ENCODE measurements at places on chromosomes 1 and 21.

- no peak for DNase-seq
These were observed 15.2 kb upstream of the KDM4A start for GRCh38 chr1:43634721-43635120.

DNA sequence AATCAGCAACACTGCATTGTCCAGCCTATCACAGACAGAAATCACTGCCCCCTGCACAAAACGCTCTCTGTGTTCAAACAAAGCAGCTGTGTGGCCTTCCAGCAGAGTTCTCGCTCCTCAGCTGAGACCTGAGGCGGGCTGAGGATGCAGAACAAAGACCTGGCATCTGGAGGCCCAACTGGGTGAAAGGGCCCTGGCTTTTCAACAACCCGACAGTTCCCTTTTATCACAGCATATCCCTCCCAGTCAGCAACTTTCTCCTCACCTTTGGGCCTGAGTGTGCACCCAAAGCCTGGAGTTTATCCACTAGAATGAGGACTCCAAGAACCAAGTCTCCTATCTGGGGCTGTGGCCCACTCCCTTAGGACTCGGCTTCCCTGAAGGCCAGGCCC lies 42.6 kb upstream of the A3GALT2 start:
- DNase-seq: no peak

GRCh38 chr1:208088319-208088718 lies 155.9 kb downstream of the PLXNA2 start:
- no peak for DNase-seq

DNA sequence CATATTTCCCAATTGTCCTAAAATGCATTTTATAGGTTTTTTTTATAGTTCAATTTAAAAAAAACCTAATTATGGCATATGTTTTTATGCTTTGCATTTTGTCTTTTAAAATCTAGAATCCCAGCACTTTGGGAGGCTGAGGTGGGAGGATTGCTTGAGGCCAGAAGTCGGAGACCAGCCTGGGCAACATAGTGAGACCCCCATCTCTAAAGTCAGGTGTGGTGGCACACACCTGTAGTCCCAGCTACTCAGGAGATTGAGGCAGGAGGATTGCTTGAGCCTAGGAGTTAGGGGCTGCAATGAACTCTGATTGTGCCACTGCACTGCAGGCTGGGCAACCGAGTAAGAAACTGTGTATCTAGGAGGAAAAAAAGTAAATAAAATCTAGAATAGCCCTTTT lies 137.2 kb upstream of the POU3F1 start:
- DNase-seq: no peak

GRCh38 chr1:202942426-202942825 lies 15.4 kb upstream of the KLHL12 start:
- DNase-seq: no peak

Data from NCI-H2171 treated with DMSO at 0.1 percent for 48 hours (cell line).